ENCODE measurements at places on chromosomes 6 and 20. TPM values are rescaled to one million over a fixed set of nuclear protein-coding genes. Genes with fewer than 3 reads are reported as not detected.

SDCBP2 gene
- 9.5 TPM for polyA plus RNA-seq

EPPIN gene
- not detected for polyA plus RNA-seq

- no peak for DNase-seq
Measured at GRCh38 chr6:125499535-125499934, 197.8 kb upstream of the HDDC2 start.

- DNase-seq = peak; percentile 14
Measured at GRCh38 chr6:12289365-12289919, 719 bp upstream of the EDN1 start.

DNA sequence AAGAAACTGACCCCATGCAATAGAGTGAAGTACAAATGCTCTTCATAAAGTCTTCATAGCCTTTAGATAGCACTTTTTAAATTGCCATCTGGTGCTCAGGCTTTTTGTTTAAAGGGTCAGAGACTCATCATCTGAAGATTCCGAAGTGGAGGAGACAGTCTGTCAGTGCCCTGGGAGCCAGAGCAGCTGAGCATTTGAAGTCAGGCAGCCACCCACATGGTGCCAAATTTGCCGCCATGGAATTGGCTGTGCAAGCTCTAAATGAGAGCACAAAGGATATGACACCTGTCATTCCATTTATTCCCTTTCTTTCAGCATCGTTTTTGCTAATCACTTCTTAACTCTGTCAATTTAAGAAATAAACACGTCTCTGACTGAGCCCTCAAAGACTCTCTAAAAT, 32.8 kb upstream of the CEP162 start:
- peak; percentile 56 for DNase-seq

- peak; percentile 91 for DNase-seq
Measured at GRCh38 chr6:137518386-137518983, 24.3 kb upstream of the OLIG3 start.

DNA sequence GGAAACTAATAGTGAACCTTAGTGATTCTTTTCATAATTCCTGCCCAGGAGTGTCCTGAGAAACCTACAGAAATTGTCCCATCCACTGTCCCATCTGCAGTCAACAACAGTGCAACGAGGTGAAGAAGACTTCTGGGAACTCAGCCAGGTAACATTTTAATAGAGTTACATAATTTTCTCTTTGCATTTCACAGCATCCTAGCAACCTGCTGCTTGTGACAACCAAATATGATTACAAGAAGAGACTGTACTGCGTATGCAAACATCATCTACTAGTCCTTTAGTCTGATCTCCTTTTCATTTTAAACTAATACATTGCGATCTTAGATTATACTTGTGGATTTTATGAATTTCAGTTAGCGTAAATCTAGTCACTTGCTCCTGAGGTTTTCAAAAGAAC, 951.6 kb downstream of the TFAP2A start:
- DNase-seq = no peak

- no peak for DNase-seq
Measured at GRCh38 chr6:22886650-22887581, 317.6 kb downstream of the HDGFL1 start.

- no peak for DNase-seq
Measured at GRCh38 chr6:169189182-169189581, 64.5 kb downstream of the THBS2 start.

DNA sequence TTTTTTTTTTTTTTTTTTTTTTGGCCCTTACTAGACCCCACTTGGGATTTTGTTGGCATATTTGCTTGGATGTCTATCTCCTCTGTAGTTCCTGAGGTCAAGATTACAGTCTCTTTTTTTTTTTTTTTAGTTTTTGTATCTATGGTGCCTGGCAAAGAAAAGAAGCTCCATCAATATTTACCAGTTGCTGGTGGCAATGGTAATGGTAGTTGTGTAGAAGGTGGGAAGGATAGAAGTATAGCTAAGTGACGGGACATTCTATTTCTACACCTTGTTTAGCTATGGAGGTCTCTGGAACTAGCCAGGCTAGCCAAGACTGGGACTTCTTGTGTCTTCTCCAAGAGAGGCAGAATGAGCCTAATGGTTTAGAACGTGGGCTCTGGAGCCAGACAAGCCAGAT, 42.2 kb upstream of the TNFAIP3 start:
- DNase-seq = no peak

- DNase-seq = no peak
Measured at GRCh38 chr20:31909253-31910070, 39.0 kb downstream of the TTLL9 start.

DNA sequence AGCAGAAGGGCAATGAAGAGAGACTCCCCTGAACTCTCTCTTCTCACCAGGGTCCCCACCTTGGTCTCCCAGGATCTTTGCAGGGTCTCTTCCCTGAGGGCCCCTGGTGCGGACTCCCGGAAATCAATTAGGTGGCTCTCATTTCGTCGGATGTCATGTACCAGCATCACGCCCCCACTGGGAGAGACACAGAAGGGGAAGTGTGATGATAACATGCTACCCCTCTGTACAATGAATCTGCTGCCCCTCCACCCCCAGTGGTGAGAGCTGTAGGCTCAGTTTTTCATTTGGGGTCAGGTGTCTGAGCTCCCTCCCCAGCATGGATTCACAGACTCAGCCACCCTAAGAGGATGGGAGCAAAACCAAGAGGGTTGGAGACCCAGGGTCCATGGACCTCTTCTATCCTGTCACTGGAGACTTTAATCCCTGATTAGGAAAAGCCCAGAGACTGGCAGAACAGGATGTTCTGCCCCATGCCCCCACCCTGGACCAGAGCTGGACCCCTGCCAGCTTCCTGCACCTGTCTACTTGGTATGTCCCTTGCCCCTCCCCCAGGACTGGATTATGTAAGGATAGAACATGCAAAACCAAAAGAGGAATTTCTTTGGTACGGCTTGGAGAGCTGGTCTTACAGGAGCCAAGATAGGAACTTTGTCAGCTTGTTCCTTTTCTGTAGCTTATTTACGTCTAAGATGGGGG, 11.1 kb downstream of the GGT7 start:
- no peak for DNase-seq
